ENCODE measurements at places on chromosomes 7 and 10. TPM values are rescaled to one million over a fixed set of nuclear protein-coding genes. Genes with fewer than 3 reads are reported as not detected.

Gene ZCWPW1
- total RNA-seq = 0.43 TPM

DNA sequence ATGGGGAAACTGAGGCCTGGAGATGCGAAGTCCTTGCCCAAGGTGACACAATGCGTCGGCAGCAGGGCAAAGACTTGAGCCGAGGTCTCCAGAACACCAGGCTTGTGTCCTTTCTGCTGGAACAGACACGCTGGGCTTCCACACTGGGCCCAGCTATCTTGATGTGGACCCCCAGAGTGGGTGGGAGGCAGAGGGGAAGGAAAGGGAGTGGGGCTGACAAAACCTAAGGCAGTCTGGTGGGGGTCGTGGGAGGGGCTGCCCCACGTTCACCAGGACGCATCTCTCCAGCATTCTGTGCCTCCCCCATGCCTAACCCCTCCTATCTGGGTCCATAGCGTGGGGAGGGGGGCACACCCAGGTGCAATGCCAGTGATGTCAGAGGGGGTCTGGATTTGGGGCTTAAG, 38.1 kb downstream of the PPIF start:
- DNase-seq = no peak

Gene GJD4
- not detected for total RNA-seq

DNA sequence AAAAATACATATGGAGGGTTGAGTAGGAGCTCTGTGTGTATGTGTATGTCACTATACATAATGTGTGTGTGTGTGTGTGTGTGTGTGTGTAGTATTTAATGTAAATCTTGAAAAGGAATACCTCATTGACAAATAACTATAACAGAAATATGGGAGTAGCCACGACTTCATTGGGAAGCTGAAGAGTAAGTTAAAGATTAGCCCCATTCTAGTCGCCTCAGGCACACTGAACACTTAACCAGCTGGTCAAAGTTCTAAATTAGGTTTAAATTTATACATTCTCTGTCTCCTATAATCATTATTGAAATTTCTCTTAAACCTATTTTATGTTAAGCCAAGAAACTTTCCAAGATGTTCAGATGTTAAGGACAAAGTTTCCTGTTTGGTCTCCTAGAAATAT, 45.3 kb downstream of the FAM13C start:
- DNase-seq = no peak

GRCh38 chr7:128042012-128042411, 10.8 kb upstream of the LRRC4 start:
- no peak for DNase-seq

GRCh38 chr10:131996466-131997365, 15.0 kb upstream of the BNIP3 start:
- DNase-seq = no peak

- peak; percentile 60 for DNase-seq
Measured at GRCh38 chr10:11823122-11823988, at the start of gene PROSER2. PROSER2 (plus strand) TSS chr10:11823356; CDS start chr10:11852078, 28,722 bp downstream.

GRCh38 chr10:1536341-1536740, 201.0 kb downstream of the ADARB2 start:
- DNase-seq = no peak

Gene AKR1B1
- total RNA-seq = 102 TPM

DNA sequence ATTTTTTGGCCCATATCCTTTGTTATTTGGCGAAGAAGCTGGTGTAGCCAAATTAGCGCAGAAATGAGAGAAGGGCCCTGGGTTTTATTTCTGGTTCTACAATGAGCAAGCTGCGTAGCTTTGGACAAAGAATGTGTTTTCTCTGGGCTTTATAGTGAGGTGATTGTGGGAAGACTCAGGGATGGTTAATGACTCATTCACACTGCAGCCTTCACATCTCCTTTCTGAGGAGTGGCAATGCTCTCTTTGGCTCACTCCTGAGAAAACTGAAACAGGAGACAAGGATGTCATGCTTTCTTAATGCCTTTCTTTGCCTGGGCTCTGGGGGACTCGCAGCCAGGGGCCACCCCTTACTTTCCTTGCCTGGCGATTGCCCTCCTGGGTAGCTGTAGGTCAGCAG, 271.0 kb upstream of the PODXL start:
- no peak for DNase-seq

Gene WIPF3
- under 0.01 TPM for total RNA-seq

GRCh38 chr7:47428052-47428767, 153.7 kb downstream of the TNS3 start:
- no peak for DNase-seq

Gene CCZ1B
- 48.8 TPM for total RNA-seq

DNA sequence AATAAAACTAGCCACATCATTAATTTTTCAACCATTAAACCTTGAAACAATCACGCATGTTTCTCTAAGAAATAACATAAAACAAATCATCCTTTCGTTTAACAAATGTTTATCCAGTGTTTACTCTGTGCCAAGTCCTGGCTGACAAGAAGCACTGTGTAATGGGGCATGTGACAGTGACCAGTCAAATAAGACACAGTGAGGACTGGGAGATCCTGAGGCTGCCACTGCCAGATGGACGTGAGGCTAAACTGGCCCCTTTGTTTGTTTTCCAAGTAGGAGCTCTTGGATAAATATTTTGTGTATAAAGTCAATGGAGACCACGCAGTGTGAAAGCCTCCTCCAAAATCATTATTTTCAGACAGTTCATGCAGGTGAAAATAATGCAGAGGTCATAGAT, 626.2 kb downstream of the SUGCT start:
- no peak for DNase-seq

DNA sequence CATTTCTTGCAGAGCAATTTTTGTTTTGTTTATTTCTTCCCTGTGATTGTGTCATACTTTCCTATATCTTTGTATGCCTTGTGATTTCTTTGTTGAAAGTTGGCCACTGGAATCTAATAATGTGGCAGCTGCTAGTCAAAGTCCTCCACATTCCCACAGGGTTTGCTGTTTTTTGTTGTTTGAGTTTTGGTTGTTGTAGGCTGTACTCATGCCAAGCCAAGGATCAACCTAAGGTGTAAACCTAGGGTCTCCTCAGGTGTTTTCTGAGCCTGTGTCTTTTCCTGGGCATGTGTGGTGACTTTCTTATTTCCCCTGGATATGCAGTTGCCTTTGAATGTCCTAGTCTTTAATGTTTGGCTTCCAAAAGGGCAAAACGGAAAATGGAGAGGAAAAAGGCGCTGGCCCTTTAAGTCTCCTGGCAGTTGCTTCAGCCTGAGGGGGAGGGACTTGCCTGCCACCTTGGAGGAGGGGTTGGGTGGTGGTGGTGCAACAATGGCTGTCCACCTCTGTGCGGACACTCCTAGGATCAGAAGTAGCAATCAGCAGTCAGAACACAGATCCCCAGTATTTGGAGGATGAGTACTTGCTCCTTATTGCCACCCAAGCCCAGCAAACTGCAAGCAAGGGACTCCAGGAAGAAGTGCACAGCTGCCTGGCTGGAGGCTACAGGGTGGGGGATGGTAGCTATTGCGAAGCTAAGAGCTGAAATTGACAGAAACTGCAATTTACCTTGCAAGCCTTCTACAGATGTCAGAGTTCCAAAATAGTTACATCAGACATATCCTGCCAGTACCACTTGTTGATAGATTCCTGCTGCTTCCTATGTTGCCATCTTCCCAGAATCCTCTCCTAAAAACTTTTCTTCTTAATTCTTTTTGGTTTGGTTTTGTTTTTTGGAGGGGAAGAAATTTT, 5.6 kb upstream of the ZNF518A start:
- peak; percentile 46 for DNase-seq

Gene MALRD1
- total RNA-seq = 1.7 TPM

Gene CCNY
- total RNA-seq = 35.0 TPM

GRCh38 chr10:63388421-63389031, 77.3 kb downstream of the JMJD1C start:
- DNase-seq = peak; percentile 34

Gene SPRN
- total RNA-seq = 0.43 TPM

GRCh38 chr10:68402276-68402675, 4.8 kb downstream of the RUFY2 start:
- DNase-seq = no peak

GRCh38 chr10:239109-239508, 103.9 kb downstream of the ZMYND11 start:
- DNase-seq = no peak

- DNase-seq = no peak
Measured at GRCh38 chr7:29239638-29240037, 45.1 kb downstream of the CHN2 start.

GRCh38 chr7:102106625-102107024, 180.0 kb upstream of the SH2B2 start:
- DNase-seq = no peak

Gene STEAP2
- total RNA-seq = 4.5 TPM

Data from fibroblast of villous mesenchyme (primary cell).